ENCODE measurements at places on chromosomes 4 and X.

DNA sequence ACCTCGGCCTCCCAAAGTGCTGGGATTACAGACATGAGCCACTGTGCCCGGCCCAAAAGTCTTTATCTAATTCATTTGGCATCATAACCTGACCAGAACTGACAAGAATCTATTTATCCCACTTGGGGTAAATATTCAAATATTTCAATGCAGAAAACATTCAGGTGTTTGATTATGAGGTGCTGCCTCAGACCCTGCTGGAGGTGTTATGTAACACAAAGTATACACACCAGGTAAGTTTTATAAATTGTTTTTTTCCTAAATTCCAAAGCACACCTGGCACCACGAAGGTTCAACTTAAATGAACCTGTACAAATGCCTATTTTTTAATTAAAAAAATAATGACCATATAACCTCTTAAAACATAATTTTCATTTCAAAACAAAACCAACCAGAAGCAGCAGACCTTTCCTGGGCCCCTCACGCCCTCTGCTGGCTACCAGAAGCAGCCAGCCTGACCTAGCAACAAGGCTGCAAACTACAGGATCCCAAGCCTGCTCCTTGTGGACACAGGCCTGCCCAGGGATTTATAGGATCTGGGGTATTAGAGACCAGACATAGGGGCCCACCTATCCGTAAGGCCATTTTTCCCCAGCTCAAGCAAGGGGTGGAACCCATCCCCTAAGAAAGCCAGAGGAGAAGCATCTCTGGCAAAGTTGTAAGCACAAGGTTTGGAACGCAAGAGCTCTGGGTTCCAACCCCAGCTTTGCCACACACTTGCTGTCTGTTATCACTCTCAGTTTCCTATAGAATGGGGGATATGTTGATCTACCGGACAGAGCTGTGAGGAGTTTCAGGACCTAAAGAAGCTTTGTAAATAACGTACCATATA is 11.7 kb downstream of the OTUD5 start:
- DNase-seq, result no peak

GRCh38 chrX:40832723-40833122 is 97.4 kb upstream of the MED14 start:
- DNase-seq, result no peak

- no peak for DNase-seq
Measured at GRCh38 chr4:151472711-151473110, 63.7 kb downstream of the FHIP1A start.

DNA sequence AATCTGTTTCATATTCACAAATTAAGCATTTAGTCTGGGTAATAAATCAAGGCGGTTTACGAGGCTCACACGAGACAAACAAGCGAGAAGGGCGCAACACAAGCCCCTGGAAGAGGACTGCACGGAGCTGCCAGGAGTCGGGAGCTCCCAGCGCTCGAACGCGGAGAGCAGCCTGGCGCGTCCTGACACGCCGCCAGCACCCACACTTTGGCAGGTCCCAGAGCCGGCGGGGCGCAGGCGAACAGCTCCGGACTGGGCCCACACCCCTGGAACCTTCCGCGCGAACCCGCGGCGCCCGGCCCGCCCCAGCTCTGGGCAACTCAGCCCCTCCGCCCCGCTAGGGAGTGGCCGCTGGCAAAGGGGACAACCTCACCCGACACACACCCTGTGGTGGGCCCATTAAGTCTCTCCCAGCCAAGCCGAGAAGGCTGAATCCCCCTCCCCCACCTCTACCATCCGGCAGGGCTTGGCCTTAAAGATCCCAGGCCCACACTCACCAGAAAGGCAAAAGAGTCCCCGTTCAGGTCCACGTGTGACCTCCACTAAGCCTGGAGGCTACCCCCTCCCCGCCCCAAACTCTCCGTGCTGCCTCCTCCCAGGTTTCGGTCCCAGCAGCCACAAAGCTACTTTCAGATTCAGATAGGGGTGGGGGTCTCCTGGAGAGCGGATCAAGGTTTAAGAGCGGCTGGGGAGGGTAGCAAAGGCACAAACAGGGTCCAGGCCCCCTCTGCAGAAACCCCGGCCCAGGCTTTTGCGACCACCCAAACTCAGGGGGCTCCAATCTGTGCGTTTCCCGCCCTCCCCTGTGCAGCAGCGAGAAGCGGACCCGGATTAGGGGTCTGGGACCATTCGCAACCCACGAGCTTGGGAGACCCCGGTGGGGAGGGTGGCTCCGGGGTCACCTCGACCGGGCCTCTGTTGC is 47.5 kb upstream of the BCOR start:
- no peak for DNase-seq

- DNase-seq, result no peak
Measured at GRCh38 chr4:6902318-6903042, 7.1 kb upstream of the TBC1D14 start.

- no peak for DNase-seq
Measured at GRCh38 chr4:113773756-113774155, 12.2 kb upstream of the CAMK2D start.

DNA sequence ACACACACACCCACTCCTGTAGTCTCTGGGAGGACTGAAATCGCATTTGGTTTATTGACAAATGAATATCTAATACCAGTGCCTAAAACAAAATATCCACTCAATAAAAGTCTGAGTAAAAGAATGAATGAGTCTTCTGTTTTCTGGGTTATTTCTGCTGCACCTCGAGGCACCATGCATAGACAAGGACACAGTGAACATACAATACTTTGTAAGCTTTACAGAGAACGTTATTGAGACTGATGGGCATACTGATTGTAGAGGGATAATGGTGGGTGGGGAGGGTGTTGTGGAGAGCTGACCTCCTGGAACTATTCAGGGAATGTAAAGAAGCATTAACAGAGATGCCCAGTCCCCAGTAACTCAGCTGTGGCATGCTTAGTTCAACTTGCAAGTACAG is 14.1 kb upstream of the KCNIP4 start:
- no peak for DNase-seq

DNA sequence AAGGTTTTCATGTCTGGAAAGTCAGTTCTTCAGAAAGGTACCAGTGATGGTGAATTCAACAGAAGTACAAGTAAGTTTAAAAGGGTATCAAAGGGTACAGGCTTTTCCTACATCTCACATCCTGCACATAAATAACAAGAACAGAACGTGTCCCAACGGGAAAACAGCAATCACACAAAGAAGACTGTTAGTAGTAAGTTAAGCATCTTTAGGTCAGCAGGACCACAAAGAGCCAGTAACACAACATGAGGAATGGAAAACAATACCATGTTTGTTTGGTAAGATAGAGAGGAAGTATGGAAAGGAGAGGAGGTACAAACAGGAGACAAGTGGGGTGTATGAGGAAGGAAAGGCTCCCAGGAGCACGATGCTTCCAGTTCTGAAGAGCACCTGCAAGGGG is 43.2 kb downstream of the SAT1 start:
- no peak for DNase-seq

DNA sequence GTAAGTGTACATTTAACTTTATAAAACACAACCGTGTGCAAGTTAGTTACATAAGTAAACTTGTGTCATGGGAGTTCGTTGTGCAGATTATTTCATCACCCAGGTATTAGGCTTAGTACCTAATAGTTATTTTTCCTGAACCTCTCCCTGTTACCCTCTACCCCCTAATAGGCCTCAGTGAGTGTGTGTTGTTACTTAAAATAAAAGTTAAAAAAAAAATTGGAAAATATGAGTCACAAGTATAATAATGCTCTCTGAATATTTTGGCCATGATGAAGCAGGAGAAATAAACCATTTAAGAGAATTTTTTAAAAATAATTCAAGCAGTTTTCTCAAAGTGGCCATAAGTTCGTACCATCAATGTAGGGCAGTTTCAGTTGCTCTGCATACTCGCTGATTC is 105.1 kb upstream of the GRID2 start:
- no peak for DNase-seq

Measured in stimulated activated CD8-positive, alpha-beta memory T cell treated with anti-CD3 and anti-CD28 coated beads, Interleukin-4, amount 100 ng/mL, for 4 hours (primary cell).